Hematopoietic multipotent progenitor cell (in vitro differentiated cells): ENCODE measurements at places on chromosomes 5 and 9.

DNA sequence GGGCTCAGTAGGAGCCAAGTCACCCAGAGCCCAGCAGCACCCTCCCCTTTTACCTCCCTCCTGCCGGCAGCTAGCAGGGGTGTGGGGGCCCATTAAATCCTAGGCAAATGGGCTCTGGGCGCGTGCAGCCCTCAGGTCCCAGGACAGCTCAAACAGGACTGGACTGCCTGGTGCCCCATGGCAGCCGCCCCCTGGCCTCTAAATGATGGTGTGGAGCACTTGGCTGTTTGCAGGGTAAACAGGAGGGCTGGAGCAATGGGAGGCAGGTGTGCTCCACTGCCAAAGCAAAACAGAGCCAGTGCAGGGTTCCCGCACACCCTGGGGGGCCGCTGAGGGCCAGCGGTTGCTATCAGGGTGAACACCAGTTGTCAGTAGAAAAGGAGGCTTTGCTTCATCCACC lies 55.9 kb upstream of the C5orf58 start:
- DNase-seq: no peak

DNA sequence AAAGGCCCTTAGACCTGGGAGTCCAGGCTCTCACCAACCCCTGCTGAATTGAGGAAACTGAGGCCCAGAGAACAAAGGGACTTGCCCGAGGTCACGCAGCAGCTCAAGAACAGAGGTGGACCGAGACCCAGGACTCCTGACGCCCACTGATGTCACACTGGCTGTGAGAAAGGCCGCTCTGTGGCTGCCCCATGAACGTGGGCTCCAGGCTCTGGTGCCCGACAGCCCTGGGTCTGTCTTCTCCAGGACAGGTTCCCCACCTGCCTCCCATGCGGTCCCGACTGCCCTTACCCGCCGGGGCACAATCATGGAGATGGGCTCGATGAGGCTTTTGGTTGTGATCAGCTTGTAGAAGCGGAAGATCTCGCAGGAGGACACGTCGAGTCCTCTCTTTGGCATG lies 9.3 kb upstream of the TRIM14 start:
- DNase-seq: no peak

GRCh38 chr5:334903-335739 lies 13.6 kb downstream of the AHRR start:
- no peak for DNase-seq

DNA sequence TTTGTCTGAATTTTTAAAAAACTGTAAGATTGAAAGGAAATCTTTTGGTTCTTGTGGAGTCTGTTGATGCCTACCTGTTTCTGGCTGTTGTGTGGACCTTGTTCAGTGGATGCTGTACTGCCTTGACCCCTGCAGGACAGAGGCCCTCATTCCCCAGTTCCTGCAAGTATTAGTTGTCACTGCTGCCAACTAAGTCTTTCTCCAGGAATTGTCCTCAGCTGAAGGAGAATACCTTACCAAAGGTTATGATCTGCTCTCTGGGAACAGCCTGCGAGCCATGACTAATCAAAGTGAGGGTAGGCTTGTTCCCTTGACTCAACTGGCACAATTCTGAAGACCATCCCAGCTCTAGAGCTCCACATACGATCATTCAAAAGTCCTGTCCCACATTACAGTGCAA lies 145.3 kb upstream of the FST start:
- DNase-seq: no peak

DNA sequence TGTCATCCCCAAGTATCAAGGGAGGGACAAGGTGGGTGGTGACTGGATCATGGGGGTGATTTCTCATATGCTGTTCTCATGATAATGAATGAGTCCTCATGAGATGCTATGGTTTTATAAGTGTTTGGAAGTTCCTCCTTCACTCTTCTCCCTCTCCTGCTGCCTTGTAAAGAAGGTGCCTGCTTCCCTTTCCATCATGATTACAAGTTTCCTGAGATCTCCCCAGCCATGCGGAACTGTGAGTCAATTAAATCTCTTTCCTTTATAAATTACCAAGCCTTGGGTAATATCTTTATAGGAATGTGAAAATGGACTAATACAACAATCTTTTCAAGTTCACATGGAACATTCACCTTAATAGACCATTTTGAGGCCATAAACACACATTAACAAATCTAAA lies 21.5 kb upstream of the DOCK2 start:
- no peak for DNase-seq

- no peak for DNase-seq
Measured at GRCh38 chr5:146290318-146290717, 48.3 kb upstream of the POU4F3 start.

GRCh38 chr5:168481330-168481788 lies 4.9 kb upstream of the RARS1 start:
- no peak for DNase-seq

DNA sequence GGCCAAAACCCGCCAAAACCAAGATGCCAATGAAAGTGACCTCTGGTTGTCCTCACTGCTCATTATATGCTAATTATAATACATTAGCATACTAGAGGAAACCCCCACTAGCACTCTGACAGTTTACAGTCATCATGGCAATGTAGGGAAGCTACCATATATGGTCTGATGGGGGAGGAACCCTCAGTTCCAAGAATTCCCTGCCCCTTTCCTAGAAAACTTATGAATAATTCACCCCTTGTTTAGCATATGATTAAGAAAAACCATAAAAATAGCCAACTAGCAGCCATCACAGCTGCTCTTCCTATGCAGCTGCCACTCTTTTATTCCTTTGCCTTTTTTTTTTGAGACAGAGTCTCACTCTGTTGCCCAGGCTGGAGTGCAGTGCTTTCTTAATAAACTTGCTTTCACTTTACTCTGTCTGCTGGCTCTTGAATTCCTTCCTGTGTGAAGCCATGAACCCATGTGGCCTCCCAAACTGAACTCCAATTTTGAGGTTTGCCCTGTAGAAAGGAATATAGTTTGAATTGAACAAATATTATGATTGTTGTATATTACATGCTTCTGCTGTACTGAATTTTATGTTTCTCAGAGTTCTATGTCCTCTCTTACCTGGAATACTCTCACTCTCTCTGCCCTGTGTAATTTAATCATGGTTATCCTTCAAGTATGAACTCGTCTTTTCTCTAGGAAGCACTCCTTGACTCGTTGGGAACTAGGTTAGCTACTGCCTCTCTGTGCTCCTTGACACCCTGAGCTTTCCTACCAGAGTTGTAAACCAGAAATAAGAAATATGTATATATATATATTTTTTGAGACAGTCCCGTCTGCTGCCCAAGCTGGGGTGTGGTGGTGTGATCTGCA lies 59.8 kb downstream of the KIAA1958 start:
- no peak for DNase-seq

- no peak for DNase-seq
Measured at GRCh38 chr5:97281257-97281656, 98.2 kb upstream of the RIOK2 start.

GRCh38 chr9:113537229-113537810 lies 73.8 kb downstream of the RGS3 start:
- no peak for DNase-seq
